ENCODE measurements at places on chromosomes 6 and 20.
A peak's percentile ranks its signal among the peaks of the same experiment; 100 is the strongest.

- DNase-seq, result no peak
Measured at GRCh38 chr20:42046371-42047085, 428.4 kb upstream of the CHD6 start.

DNA sequence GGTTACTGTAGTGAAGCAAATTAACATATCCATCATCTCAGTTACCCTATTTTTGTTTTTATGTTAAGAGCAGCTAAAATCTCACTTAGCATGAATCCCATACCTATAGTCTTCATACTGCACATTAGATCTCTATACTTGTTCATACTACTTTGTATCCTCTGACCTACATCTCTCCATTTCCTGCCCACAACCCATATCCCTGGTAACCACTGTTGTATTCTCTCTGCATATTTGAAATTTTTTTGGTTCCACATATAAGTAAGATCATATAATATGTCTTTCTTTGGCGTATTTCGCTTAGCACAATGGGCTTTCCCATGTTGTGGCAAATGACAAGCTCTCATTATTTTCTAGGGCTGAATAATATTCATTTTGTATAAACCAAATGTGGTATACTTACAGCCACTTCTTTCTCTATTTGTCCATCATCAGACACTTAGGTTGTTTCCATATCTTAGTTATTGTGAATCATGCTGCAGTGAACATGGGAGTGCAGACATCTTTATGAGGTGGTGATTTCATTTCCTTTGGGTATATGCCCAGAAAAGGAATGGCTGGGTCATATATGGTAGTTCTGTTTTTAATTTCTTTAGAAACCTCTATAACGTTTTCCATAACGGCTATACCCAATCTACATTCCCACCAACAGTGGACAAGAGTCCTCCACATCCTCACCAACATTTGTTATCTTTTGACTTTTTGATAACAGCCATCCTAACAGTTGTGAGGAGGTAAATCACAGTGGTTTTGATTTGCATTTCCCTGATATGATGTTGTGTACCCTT lies 39.8 kb downstream of the BACH2 start:
- no peak for DNase-seq

- no peak for DNase-seq
Measured at GRCh38 chr6:85685713-85686112, 43.0 kb upstream of the SYNCRIP start.

DNA sequence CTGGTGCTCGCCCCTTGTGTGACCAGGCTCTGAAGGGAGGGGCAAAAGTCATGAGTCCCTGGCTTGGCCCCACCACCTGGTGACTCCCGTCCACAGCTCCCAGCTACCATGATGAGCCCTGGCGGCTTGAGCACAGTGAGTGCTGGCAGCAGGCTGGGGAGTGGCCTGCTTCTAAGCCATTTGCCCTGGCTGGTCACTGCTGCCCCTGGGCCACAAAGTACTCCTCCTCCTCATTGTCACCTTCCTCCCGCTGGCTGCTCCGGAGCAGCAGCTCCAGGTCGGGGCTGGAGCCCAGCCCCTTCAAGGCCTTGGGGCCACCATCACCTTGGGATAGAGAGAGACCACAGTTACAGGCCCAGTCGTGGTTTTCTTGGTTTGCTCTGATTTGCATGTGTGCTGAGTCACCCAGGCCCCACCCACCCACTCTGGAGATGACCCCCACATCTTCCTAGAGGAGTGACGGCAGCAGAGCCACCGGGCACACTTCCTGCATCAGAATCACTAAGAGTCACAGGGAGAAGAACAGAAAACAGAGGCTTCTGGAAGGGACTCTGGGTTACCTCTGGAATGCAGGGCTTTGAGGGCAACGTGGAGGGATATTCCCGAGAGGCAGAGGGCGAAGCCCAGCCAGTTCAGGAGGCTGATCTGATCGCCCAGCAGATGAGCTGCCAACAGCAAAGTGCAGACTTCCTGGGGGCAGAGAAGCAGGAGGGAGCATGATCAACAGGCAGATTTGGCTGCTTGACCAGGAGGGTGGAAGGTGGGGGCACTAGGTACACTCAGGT lies 42.1 kb upstream of the CDH22 start:
- DNase-seq, result no peak

DNA sequence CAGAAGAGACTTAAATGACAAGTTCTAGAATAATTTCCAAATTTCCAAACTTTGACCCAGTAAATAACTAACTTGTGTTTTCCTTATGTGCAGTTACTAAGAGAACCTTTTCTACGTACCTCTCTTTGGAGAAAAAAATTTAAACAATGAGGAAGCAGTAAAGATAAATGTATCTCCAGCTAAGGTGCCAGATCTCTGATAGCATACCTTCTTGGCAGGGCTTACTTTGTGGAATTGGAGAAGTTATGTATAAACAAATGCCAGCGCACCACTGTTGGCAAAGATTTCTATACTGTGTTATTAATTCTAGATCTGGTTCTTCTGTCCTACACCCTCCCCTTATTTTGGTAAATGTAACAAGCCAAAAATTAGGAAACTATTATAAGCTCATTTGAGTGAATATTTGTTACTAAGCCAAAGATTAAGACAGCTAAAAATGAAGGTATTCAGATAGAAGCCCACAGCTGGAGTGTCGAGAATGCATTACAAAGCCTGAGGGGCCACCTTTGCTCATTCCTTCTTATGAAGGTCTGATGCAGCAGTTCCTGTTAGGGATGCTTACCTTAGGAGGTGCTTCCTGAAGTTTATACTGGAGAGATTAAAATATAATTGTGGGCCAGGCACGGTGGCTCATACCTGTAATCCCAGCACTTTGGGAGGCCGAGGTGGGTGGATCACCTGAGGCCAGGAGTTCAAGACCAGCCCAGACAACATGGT lies 373.1 kb upstream of the SOX4 start:
- no peak for DNase-seq

DNA sequence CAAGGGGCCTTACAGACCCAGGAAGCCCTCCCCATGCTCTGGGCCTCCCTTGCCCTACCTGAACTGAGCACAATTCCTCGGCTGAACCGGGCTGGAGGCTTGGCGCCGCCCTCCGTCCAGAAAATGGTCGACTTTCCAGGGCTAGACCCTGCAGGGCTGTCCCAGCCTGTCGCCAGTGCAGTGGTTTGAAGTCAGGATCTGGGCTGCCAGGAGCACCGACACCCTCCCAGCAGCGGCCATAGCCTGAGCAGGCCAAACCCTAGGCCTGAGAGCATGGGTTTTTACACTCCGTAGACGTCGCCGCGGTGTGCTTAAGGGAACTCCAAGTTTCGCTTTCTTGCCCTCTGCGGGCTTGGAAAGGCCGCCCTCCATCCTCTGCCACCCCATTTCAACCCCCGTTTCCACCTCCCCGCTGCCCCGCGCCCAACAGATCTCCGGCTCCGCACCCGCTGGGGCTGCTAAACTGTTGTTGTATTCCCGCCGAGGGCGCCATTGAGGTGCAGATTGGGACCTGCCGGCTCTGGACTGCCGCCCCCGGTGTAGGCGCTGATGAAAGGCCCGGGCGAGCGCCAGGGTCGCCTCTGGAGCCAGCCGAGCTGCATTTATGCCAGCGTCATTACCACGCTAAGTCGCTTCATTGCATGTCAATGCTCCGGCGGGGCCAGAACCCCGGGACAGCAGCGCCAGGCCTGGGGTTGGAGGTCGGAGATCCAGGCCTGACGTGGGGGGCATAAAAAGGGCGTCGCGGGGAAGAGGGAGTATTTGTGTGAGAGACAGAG lies 2.2 kb upstream of the TFAP2A start:
- no peak for DNase-seq

DNA sequence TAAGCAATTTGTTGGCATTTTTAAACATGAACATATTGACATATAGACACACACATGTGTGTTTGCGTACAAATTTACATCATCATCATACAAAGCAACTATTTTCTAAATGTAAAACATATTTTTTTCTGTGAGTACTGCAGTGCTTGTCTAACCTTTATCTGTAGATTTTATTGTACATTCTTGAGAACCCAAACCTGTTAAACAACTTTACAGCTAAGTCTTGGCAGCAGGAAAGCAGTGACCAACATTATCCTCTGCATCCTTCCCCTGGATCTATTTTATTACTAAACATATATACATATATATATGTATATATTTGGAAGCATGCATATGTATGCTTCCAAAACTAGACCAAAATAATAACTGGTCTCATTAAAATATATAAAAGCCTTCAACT lies 10.4 kb upstream of the PLCB1 start:
- no peak for DNase-seq

GRCh38 chr20:46520976-46521579 lies 7.7 kb upstream of the ZNF334 start:
- DNase-seq, result peak; percentile 50

GRCh38 chr6:132910759-132911158 lies 96.4 kb downstream of the RPS12 start:
- DNase-seq, result no peak

- peak; percentile 58 for DNase-seq
Measured at GRCh38 chr6:159654483-159655098, 38.5 kb downstream of the SOD2 start.

DNA sequence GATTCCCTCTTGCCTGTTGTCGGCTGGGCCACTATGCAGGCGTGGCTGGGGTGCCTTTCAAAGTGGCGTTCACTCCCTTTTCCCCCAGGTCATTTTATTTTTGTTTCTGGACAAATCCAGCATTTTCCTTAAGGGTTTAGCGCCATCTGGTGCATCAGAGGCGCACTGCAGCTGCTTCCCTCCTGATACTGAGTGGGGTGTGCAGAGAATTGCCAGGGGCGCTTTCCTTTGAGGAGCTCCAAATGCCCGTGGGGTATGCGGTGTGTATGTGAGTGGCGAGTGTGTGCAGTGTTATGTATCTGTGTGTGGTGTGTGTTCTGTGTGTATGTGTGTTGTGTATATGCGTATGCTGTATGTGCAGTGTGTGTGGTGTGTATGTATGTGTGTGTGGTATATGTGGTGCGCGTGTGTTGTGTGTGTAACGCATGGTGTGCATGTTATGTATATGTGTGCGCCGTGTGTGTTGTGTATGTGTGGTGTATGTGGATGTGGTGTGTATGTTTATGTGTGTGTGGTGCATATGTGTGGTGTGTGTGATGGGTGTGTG lies 100.1 kb upstream of the AGPAT4 start:
- no peak for DNase-seq

GRCh38 chr6:139855671-139856311 lies 481.3 kb upstream of the CITED2 start:
- DNase-seq, result no peak

- no peak for DNase-seq
Measured at GRCh38 chr6:46956409-46956808, 34.7 kb upstream of the ADGRF5 start.

DNA sequence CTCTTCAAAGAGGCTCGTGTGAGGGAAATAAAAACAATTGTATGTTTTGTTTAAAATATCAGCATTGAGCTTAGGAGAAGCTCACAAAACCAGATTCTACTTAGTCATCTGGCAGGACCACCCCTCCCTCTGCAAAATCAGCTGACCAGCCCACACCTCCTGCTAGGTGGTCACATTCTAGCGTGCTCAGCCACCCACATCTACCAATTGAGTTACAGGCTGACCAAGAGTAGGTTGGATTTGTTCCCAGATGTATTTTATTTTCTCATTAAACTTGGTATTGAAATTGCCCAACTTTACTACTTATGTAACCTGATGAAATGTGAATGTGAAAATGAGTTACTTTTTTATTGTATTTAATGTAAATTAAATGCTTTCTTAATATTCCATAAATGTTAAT lies 56.2 kb downstream of the SLC22A2 start:
- DNase-seq, result no peak

GRCh38 chr6:143040018-143040417 lies 20.7 kb upstream of the AIG1 start:
- no peak for DNase-seq

GRCh38 chr6:54087721-54088120 lies 23.5 kb upstream of the MLIP start:
- no peak for DNase-seq

DNA sequence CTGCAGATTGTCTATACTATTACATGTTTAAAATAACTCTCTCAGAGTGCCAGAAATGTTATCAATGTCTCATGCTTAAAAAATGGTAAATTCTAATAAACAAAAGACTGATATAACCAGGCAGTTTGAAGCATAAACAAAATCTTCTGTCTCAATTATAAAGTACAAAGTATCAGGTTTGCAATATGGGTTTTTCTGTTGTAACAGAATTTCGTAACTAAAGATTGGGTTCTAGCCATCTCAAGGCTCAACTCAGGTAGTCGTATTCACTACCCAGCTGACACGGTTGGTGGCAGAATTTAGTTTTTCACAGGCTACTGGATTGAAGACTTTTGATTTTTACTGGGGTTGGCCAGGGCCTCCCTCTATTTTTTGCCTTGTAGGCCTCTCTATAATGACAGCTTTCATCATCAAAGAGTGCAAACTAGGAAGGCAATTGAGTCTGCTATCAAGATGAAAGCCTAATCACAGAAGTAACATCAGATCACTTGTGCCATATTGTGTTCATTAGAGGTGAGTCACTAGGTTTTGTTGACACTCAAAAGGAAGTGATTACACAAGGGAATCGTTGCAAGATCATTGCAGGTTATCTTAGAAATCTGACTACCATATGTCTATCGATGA lies 3.6 kb downstream of the CYP39A1 start:
- no peak for DNase-seq

- DNase-seq, result no peak
Measured at GRCh38 chr6:65650086-65650485, 56.9 kb downstream of the EYS start.

- DNase-seq, result no peak
Measured at GRCh38 chr20:49426873-49427272, 55.6 kb downstream of the KCNB1 start.

DNA sequence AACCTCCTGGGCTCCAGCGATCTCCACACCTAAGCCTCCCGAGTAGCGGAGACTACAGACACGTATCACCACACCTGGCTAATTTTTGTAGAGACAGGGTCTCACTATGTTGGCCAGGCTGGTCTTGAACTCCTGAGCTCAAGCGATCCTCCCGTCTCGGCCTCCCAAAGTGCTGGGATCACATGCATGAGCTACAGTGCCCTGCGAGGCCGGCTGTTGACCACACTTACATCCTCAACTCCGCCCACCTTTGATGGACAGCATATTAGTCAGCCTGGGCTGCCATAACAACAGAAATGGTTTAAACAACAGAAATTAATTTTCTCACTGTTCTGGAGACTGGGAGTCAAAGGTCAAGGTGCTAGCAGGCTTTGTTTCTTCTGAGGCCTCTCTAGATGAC lies 107.7 kb downstream of the JPH2 start:
- no peak for DNase-seq

DNA sequence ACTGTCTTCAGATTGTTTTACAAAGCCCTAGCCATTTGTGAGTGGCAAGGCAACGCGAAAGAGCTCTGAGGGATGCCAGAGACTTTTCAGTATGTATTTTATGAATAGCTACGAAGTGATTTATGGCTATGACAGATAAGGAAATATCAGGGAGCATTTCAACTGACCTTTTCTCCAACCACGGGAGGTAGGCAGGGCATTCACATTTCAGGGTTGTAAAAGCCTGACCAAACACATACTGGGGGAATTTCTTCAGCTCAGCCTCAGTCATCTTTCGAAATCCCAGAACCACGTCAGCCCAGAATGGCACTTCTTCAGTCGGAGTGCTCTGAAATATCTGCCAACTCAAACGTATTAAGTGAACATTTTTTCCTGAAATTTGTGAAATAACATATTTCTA lies 10.8 kb downstream of the DDO start:
- no peak for DNase-seq

All from NCI-H1694 treated with DMSO at 0.1 percent for 48 hours (cell line).